ENCODE measurements at places on chromosomes 6 and 20.

GRCh38 chr6:88761237-88762031 is 202.0 kb downstream of the RNGTT start:
- no peak for DNase-seq

- no peak for DNase-seq
Observed at GRCh38 chr20:34199183-34199582, 42.0 kb upstream of the ASIP start.

GRCh38 chr20:38043512-38044300 is 10.2 kb downstream of the RPRD1B start:
- DNase-seq, result no peak

DNA sequence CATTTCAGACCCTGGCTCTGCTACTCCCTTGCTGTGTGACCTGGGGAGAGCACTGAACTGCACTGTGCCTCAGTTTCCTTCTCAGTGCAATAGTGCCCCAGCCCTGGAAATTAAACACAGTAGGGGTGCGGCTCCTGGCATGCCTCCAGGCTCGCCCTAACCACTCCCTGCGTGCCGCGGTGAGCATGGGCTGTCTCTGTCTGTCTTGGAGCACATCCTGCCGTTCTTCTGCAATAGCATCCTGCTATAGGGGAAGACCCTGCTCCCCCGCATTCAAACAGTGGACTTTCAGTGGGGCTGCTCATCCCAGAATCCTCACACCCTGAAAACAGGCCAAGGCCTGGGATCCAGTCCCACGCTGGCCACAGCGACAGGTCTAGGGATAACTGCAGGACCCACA is 129.5 kb downstream of the FOXC1 start:
- no peak for DNase-seq

- no peak for DNase-seq
Observed at GRCh38 chr20:63182946-63183415, 33.0 kb downstream of the YTHDF1 start.

DNA sequence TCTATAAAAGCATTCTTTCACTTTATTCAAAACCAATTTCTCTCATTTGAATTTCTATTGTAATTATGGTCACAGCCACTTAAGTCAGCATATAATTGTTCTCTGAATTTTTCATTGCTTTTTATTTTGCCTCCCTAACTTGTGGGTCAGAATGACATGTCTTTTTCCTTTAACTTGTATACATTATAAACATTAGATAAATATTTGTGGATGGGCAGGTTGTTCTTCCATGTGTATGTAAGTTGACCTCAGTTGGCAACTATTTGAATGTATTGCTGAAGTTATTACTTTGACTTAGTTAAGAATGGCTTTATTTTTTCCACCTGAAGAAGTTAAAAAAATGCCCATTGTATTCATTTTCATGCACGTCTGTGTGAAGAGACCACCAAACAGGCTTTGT is 83.0 kb upstream of the MAP3K7 start:
- DNase-seq, result no peak

GRCh38 chr6:20630136-20630535 is 95.9 kb downstream of the CDKAL1 start:
- no peak for DNase-seq

GRCh38 chr6:82396964-82397751 is 33.5 kb downstream of the TPBG start:
- DNase-seq, result no peak

DNA sequence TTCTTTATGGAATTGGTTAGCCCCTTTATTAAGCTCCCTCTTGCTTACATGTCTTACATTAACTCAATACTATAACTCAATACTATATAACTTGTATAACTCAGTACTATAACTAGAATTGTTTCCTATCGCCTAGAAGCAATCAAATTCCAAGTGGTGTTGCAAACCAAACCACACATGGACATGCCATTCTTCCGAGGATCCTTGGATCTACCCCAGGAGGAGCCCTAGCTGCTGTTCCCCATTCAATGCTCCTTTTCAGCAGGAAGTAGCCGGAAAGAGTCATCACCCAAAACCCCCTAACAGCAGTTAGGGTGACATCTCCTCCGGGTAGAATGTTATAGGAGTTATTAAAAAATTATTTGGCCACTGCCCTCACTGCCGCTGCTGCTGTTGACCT is 40.5 kb downstream of the PLN start:
- no peak for DNase-seq

- DNase-seq, result no peak
Observed at GRCh38 chr6:47091886-47092668, 49.9 kb upstream of the ADGRF1 start.

- DNase-seq, result peak; percentile 48
Observed at GRCh38 chr20:23350904-23351838, 580 bp downstream of the NXT1 start.

GRCh38 chr6:125968493-125968892 is 11.9 kb downstream of the HINT3 start:
- DNase-seq, result no peak

- no peak for DNase-seq
Observed at GRCh38 chr6:148309301-148309700, 33.3 kb upstream of the SASH1 start.

DNA sequence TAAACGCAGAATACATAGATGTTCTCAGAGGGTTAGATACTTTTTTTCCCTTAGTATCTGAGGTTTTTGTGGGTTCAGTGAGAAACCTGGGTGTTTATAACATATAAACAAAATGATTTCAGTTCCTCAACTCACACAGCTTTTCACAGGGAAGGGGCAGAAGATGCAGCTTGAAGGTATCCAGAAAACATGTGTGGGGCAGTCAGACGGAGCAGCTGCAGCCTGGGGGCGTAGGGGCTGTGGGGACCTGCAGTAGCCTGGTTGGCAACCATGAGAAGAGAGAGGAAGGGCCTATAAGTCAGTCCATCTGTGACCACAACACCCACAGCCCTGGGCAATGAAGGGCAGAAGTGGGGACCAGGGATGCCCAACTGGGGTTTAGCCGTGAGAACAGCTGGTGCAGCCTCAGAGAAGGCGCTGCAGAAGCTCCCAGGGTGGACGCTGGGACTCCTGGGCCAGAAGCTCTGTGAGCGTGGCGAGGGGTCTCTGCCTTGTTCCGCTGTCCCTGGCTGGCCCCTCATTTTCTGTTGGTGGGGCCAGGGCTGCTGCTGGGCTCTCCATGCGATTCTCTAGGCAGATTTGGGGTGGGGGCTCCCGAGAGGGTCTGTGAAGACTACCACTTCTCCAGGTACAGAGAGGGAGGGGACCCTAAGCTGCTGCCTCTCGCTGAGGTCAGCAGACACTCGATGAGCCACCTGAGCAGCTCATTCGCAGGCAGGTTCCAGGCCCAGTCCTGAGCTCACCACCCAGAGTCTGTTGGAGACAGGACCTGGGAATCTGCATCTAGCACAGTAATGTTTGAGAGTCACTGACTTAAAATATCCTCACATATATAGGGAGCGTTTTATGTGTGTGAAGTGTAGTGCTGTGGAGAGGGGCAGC is 181.2 kb downstream of the ZDHHC14 start:
- DNase-seq, result no peak

- DNase-seq, result no peak
Observed at GRCh38 chr20:5135363-5136012, 8.7 kb downstream of the CDS2 start.

DNA sequence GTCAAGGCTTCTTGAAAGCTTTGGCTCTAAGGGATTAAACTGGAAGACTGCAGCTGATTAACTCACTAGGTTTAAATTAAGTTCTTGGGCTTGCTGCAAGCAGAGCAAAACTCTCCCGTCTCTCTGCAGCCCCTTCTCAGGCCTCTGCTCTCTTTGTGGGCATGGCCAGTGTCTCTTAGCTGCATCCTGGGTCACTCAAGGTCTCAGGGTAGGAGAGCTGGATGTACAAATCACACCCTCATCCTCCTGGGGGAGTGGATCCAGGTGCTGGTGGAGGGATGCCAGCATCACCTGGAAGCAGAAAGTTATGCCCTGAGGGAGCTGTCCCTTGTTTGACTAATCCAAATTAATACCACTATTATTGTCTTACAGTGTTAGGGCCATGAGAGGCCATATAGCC is 35.8 kb downstream of the GCM1 start:
- no peak for DNase-seq

GRCh38 chr6:7112741-7113313 is 5.1 kb downstream of the RREB1 start:
- no peak for DNase-seq

- no peak for DNase-seq
Observed at GRCh38 chr6:34543421-34543820, 12.7 kb downstream of the SPDEF start.

All from BE2C (cell line).